ENCODE measurements at places on chromosomes 1 and 21.

DNA sequence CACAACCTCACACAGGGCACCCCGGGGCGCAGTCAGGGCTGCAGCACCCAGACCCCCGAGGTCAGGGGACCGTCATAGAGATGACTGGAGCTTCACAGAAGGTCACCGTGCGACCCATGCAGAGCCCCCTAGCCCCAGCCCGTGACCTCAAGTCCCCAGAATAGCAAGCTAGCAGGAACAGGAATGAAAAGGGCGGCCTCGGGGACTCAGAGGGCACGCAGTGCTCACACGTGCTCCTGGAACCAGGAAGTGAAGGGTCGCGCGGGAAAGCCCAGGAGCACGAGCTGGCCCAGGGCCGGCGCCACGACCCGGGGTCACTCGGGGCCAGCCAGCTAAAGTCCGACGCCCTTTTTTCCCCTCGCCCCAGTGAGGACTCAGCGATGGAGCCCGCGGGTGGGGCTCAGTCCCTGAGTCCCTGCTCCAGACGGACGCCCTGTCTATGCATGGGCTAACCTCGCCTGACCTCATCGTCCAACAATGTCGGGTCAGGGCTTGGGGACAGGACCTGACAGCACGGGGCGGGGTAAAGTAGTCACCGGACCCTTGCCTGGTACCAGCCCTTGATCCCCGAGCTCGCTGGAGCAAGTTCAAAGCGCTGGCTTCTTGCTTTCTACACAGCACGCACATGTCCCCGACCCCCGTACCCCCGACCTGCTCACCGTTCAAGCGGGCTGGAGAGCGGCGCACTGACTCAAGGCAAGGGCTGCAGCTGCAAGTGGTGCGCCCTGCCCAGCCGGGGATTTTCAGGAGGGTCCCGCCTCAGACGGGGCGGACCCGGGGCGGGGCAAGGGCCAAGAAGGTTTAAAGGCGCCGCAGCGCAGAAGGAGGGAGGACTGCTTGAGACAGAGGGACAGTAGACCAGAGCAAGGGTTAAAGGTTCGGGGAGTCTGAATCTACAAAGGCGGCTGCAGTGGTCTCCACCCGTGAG lies at the start of gene TAGLN2:
Gene TAGLN2 (minus strand): TSS at position 717 of the 928 bp plus-strand sequence. CDS start 4,998 bp downstream, outside the sequence.
- peak; percentile 87 for DNase-seq

DNA sequence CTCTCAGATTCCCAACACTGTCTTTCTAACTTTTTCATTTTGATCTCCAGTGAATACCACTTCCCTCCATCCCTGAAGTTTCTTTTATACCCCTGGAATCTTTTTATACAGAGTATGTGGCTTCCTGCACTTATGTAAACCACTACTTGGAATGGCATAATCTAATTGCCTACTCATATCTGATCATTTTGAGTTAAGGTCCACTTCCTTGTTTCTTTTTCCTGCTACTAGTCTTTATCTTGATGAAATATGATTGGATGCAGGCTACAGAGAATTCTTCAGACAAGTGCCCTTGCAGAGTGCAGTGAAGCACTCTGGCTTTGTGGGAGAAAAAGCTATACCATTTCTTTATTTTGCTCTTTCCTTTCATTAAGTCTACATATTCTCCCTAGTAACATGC lies 325.3 kb upstream of the ADAMTS5 start:
- DNase-seq: no peak

DNA sequence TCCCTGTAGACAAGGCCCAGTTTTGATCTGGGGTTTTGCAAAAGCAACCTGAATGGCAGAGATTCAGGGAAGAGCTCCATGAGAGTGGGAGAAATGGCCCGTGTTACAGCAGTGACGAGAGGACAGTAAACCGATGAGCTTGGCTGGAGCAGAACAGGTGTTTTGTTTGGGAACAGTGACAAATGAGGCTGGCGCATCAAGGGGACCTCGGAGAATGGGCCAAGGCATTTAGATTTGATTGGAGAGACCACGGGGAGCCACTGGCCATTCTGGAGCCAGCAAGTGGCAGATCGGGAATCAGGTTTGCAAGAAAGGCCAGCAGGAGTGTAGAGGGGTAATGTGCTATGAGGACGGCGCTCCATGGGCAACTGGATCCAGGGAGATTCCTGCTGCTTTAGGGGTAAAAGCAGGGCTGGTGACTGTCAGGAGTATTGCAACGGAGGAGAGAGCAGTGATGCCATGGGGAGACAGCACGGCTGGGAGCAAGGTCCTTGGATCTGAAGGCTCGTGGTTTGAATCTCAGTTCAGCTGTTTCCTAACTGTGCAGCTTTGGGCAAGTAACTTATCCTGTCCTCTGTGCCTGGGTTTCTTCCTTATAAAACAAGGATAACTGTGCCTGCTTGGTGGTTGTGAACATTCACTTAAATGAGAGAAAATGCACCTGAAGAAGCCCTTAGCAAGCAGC lies 9.9 kb upstream of the KLHDC7A start:
- no peak for DNase-seq

GRCh38 chr1:107138166-107138565 lies 2.7 kb upstream of the NTNG1 start:
- DNase-seq: no peak

DNA sequence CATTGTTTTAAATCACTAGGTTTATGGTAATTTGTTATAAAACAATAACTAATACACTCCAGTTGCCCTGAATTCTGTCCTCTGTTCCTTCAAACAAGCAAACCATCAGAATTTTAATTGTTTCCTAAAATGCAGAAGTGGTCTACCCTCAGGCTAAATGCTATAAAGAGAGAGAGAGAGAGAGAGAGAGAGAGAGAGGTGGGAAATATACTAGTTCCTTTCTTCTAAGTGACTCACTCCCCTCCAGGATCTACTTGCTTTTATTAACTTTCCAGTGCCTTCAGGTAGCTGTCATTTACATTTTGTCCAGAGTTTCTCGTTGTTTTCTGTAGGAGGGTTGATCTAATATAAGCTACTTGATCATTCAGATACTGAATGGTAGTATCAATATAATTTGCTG lies 26.4 kb downstream of the LRRC53 start:
- no peak for DNase-seq

DNA sequence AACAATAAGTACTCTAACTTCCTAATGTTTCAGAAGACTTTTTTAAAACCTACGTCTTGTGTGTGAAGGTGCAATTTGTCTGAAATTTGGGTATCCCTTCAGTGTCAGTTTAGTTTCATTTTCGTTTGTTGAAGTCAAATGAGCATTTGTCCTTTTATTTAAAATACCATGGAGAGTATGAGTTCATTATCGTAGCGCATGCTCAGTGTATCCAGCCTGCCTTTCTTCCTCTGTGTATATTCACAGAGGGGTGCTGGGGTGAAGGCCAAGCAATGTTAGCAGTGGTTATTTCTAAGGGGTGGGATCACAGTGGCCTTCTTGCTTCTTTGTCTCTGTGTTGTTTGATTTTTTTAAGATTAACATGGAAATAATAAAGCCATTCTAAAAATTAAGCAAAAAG lies 43.2 kb downstream of the CNN3 start:
- DNase-seq: no peak

DNA sequence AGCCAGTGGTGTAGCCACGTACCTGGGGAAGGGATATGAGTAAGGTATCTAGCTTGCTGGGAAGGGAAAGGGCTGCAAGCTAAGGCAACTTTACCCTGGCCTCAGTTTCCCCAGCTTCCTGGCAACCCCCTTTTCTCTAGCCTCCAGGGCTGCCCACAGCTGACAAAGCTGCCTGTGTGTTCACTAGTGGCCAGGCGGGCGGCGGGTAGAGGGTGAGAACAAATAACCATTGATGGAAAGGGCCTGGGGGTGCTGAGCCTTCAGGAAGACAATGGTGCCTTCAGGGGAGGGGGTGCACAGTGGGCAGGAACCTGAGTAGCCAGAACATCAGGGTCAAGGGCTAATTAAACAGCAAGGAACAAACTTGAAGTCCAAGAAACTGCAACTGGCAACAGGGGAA lies 6.1 kb downstream of the CERS2 start:
- DNase-seq: no peak

DNA sequence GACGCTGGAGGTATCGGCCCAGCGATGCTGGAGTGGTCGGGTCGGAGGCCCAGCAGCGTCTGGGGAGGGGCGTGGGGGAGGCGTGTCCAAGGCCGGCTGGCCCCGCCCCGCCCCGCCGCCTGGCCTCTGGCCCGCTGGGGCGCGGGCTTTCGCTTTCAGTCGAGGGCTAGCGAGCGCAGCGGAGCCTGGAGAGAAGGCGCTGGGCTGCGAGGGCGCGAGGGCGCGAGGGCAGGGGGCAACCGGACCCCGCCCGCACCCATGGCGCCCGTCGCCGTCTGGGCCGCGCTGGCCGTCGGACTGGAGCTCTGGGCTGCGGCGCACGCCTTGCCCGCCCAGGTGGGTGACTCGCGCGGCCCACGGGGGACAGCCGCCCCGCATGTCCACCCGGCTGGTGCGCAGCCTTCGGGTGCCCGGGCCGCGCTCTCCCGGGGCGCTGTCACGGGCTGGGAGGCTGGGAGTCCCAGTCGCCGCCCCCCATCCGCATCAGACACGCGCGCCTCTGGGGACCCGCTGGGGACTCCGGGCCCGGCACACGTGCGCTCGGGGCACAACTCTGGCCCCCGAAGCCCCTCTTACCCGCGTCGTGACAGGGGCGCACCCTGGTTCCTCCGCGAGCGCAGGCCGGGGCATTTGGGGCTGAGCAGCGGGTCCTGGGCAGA lies at the start of gene TNFRSF1B:
Gene TNFRSF1B (plus strand): TSS at position 158 of the 659 bp plus-strand sequence. CDS start 101 bp downstream, at position 259.
- DNase-seq: peak; percentile 63

DNA sequence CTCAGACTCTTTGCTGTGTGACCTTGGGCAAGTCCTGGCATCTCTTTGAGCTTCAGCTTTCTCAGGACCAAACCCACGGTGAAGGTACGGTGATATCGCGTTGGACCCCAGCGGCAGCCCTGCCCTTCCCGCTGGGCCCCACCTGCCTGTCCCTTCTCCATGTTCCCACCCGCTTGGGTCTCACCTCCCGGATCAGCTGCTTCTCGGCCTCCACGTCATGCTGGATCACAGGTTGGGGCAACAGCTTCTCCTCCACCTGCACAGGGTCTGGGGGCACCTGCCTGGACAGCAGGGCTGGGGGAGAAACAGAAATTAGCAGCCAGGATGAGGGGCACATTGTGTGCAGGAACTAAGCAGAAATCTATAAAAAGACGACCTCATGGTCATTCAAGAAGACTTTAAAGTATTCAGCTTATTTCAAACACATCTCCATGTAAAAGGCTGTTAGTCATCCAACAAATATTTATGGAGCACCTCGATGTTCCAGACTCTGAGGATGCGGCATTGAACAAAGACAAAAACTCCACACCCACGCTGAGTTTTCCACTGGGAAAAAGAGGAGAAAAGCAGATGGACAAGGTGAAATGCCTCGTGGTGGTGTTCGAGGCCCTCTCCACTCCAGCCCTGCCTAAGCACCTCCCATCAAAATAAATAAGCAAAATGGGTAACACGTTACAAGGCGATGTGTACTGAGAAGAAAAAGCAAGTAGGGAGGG lies 19.5 kb downstream of the KIF17 start:
- DNase-seq: no peak

GRCh38 chr1:69263921-69264391 lies 303.8 kb upstream of the LRRC7 start:
- no peak for DNase-seq

GRCh38 chr1:168692472-168692871 lies 36.5 kb downstream of the DPT start:
- no peak for DNase-seq

GRCh38 chr1:157751283-157751682 lies 25.6 kb downstream of the FCRL2 start:
- DNase-seq: no peak

DNA sequence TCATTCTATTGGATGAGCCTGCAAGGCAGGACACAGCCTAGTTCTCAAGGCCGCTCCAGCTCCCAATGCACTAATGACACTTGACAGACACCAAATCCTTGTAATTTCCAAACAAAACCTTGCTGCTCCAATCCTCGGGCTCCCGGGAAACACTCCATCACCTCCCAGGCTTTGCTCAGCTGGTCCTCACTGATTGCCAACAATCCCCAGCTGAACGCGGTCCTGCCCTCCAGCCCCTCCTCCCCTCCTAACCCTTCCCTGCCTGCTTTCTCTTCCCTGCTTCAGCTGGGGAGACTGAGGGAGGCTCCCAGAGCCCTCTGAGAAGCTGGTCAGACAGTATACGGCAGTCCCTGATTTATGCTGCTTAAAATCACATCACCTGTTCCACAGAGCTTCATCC lies 114.4 kb upstream of the TNR start:
- DNase-seq: no peak

DNA sequence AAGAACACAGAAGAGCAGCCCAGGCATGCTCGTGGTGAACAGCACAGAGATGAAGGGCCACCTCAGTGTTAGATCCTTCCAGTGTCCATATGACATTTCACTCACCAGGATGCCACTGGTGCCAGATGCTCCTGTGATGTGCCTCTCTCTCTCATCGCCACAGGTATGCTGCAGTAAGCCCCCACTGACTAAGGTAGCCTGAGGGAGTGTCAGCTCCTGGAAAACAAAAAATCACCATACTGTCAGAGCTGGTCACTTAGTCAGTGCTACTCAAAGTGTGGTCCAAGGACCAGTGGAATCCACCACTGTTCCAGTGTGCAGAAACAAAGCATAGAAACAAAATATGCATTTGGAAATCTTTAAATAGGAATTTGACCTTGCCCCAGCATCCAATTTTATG lies 27.1 kb upstream of the BCL9 start:
- no peak for DNase-seq

DNA sequence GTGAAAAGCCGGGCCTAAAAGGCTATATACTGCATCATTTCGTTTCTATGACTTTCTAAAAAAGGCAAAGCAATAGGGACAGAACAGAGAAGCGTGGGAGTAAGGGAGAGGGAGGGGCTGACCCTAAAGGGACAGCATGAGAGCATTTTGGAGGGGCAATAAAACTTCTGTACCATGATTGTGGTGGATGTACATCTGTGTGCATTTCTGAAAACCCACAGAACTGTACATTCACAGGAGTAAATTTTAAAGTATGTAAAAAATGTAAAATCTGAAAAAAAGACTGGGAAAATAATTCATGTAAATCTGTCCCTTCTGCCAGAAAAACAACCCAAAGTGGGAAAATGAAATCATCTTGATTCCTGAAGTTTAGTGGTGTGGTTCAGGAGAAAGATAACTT lies 235.4 kb downstream of the CENPF start:
- DNase-seq: no peak

DNA sequence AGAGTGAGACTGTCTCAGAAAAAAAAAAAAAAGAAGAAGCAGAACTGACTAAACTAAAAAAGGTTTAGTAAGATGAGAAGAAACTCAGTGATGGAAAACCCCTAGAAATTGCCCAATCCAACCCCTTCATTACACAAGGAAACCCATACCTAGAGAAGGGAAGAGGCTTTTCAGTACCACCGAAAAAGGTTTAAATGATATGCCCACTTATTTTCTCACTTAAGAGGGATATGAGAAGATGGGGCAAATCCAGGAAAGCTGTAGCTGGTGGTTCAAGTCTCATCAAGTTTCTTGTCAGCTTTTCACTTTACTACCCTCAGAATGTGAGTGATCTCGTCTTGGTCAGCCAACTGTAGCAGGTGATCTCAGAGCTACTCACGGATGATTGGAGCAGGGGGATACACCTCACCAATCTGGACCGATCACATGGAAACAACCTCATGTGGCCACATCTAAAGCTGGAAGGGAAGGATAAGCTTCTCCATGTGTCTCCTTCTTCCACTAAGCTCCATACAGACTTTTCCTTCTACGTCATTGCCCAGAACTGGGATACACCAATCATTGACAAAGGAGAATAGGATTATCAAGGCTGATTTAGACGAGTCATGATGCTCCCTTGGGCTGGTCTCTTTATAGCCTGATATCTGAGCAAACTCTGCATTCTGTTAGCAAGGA lies 126.7 kb upstream of the POU3F1 start:
- DNase-seq: no peak
